ENCODE measurements at places on chromosomes 5 and 9.
A peak's percentile ranks its signal among the peaks of the same experiment; 100 is the strongest.

DNA sequence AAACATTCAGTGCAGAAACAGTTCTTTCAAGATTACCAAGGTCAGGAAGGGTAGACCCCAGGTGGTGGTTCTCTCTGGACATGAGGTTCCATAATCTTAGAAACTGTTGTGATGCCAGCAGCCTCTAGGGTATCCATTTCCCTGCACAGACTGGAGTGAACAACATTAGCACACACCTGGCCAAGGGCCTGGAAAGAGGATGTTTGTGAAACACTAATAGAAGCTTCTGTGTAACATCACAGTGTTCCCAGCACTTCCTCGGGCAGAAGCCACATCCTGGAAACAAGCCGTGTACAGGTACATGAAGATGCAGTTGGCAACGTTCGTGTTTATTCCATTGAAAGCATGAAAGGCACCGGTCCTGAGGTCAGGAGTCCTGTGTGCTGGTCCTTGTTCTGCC is 598.2 kb upstream of the KLF4 start:
- no peak overlapping the region for H3K4me3 ChIP-seq
- no peaks in the 10 kb centered on the region for H3K27me3 ChIP-seq
- no peaks in the 10 kb centered on the region for H3K36me3 ChIP-seq
- DNase-seq = no peak

- no peak overlapping the region for H3K4me3 ChIP-seq
- H3K27ac ChIP-seq = no peak overlapping the region
- H3K27me3 ChIP-seq = no peaks in the 10 kb centered on the region
- peaks cover 9% of the 10 kb centered on the region for H3K4me1 ChIP-seq
- no peaks in the 10 kb centered on the region for H3K36me3 ChIP-seq
These were observed 42.0 kb downstream of the ARRDC3 start for GRCh38 chr5:91341154-91341553.

GRCh38 chr9:38527503-38527902 is 92.9 kb downstream of the ANKRD18A start:
- no peak for DNase-seq
- no peak overlapping the region for H3K4me3 ChIP-seq
- H3K4me1 ChIP-seq = no peaks in the 10 kb centered on the region

- H3K27me3 ChIP-seq = peaks cover 88% of the 10 kb centered on the region
- H3K4me1 ChIP-seq = no peaks in the 10 kb centered on the region
These were observed 52.1 kb upstream of the LMX1B start for GRCh38 chr9:126561582-126561981.

GRCh38 chr5:58498340-58498942 is 7.2 kb downstream of the GAPT start:
- no peak overlapping the region for H3K4me3 ChIP-seq
- H3K36me3 ChIP-seq = no peaks in the 10 kb centered on the region
- peak; percentile 59 for DNase-seq
- no peak overlapping the region for H3K27ac ChIP-seq
- H3K4me1 ChIP-seq = no peaks in the 10 kb centered on the region

DNA sequence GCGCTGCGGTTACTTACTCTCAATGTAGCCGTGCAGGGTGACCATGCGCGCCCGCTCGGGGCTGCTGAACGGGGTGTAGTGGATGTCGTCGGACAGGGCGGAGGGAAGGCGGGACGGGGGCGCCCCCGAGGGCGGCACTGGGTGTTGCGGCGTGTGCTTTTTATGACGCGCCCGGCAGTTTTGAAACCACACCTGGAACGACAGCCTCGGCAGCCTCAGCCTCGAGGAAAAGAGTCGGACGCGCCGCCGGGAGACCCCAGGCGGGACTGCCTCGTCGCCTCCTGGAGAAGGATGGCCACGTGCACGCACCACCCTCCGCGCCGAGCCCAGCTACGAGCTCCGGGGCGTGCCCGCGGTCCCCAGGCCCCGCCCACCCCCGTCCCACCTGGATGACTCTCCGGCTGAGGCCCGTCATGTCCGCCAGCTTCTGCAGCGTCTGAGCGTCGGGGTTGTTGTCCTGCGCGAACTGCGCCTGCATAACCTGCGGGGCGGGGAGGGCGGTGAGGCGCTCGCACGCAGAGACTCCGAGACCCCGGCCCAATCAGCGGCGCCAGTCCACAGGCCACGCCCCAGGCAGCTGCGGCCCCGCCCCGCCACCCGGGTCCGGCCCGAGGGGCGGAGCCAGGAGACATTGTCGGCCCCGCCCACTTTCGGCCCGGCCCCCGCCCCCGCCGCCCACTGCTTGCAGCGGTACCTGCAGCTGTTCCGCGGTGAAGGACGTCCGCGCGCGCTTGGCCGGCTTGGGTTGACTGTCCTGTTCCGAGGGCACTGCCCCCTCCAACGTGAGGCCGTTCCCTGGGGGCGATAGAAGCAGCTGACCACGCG is 15.0 kb downstream of the LHX6 start:
- peaks cover 76% of the 10 kb centered on the region for H3K27me3 ChIP-seq
- peaks cover 8% of the 10 kb centered on the region for H3K4me1 ChIP-seq
- no peak overlapping the region for H3K27ac ChIP-seq
- peaks cover 6% of the 10 kb centered on the region for H3K36me3 ChIP-seq
- DNase-seq = peak; percentile 63

GRCh38 chr5:600886-601541 is 11.1 kb upstream of the CEP72 start:
- peaks cover 18% of the 10 kb centered on the region for H3K4me1 ChIP-seq
- peak overlapping the region; percentile 48 for H3K4me3 ChIP-seq
- DNase-seq = peak; percentile 74
- H3K27me3 ChIP-seq = peaks cover 79% of the 10 kb centered on the region

DNA sequence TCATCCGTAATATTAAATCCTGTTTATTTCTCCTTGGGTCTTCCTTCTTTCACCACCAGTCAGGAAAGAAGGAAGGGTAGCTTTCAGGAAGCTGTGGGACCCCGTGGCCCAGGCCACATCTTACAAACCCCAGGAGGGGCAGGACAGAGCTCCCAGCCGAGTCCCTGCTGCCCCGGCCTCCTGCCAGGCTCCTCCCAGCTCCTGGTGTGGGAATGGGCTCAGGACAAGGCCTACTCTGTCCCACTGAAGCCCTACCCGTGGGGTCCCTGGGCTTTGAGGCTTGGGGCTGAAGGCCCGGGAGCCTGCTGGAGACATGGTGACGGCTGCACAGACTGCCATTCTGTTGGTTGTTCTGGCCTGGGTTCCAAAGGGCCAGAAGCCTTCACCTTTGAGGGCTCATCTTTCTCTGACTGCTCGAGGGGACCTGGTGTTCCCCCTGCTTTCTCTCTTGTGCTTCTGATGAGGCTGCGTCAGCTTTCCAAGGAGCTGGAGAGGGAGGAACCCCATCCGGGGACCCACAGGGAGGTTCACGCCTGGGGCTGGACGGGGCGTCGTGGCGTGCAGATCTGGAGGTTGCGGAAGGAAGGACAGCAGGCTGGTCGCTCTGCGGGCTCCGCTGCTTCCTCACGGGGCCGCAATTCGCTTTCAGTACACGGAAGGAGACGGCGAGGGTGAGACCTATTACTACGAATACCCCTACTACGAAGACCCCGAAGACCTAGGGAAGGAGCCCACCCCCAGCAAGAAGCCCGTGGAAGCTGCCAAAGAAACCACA is 86.6 kb downstream of the COL5A1 start:
- H3K27me3 ChIP-seq = no peaks in the 10 kb centered on the region
- no peaks in the 10 kb centered on the region for H3K4me1 ChIP-seq
- no peak overlapping the region for H3K27ac ChIP-seq
- H3K36me3 ChIP-seq = no peaks in the 10 kb centered on the region
- DNase-seq = no peak

- no peaks in the 10 kb centered on the region for H3K4me1 ChIP-seq
- no peak overlapping the region for H3K27ac ChIP-seq
- no peaks in the 10 kb centered on the region for H3K36me3 ChIP-seq
- DNase-seq = no peak
- H3K4me3 ChIP-seq = no peak overlapping the region
These were observed 90.8 kb downstream of the TENT4A start for GRCh38 chr5:6803981-6804550.

All from Calu3 (cell line).